ENCODE measurements at places on chromosomes 12 and 14. TPM values are rescaled to one million over a fixed set of nuclear protein-coding genes. Genes with fewer than 3 reads are reported as not detected.

Gene NUP107
- 72.4 TPM for total RNA-seq

Gene CPNE6
- total RNA-seq = not detected

Gene CD27
- total RNA-seq = not detected

Gene NXPH4
- not detected for total RNA-seq

Gene SLC4A8
- total RNA-seq = 1.6 TPM

Gene CDC42BPB
- total RNA-seq = 77.1 TPM

Gene TMTC1
- 2.6 TPM for total RNA-seq

Gene RD3L
- total RNA-seq = not detected

Gene CCDC197
- not detected for total RNA-seq

Gene MUCL1
- not detected for total RNA-seq

Gene NKX2-1
- not detected for total RNA-seq

Gene ANG
- 5.5 TPM for total RNA-seq

Gene GPR68
- 0.61 TPM for total RNA-seq

Gene TAS2R8
- not detected for total RNA-seq

Gene CDH24
- total RNA-seq = 7.5 TPM

Gene WSCD2
- not detected for total RNA-seq

Gene KITLG
- 44.2 TPM for total RNA-seq

Gene RAD9B
- 0.30 TPM for total RNA-seq

Data from epithelial cell of umbilical artery (primary cell).